Muscle of back (tissue), 13 donors: ENCODE measurements at places on chromosomes 5 and 9. TPM values are rescaled to one million over a fixed set of nuclear protein-coding genes. Genes with fewer than 3 reads are reported as not detected.
A peak's percentile ranks its signal among the peaks of the same experiment; 100 is the strongest.

GRCh38 chr9:70113403-70114022 lies 69.9 kb downstream of the MAMDC2 start:
- DNase-seq, result peak; percentile 61

C9orf50 gene
- 0.18 TPM for polyA plus RNA-seq

DNA sequence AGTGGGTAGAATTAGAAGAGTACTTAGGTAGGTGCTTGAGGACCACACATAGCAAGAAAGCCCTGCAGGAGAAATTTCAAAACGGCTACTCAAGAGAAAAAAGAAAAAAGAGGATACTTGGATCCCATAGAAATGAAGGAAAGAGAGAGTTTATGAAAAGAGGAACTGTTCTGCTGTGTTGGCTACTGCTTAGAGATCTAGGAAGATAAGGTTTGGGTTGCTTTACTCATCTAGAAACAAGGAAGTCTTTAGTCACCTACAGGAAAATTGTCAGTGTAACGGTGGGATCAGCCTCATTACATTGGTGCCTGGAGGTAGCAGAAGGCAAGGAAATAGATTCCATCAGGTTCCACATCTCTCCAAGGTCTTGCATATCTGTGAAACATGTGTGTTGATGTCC lies 14.8 kb upstream of the C5orf46 start:
- DNase-seq, result no peak

TMEM215 gene
- polyA plus RNA-seq, result 2.9 TPM

EDIL3 gene
- 17.8 TPM for polyA plus RNA-seq

FBXW5 gene
- 30.8 TPM for polyA plus RNA-seq

GRCh38 chr9:113219969-113220368 lies 1.1 kb downstream of the FKBP15 start:
- DNase-seq, result no peak

DNA sequence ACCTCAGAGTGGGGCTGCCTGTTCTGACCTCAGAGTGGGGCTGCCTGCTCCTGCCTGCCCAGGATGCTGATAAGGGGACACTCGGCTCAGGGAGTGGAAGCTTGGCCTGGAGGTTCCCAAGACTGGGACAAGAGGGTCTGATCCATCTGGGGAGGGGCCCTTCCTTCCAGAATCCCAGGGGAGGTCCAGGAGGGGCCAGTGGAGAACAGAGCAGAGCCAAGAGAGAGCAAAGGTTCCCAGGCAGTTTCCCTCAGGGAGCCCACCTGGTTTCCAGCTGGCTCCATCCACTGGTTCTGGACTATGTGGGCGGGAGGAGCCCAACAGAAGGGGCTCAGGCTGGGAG lies 49.1 kb upstream of the RNU6ATAC start:
- no peak for DNase-seq

RNF180 gene
- polyA plus RNA-seq, result 2.4 TPM

GRCh38 chr5:80147119-80147815 lies 108.6 kb downstream of the SERINC5 start:
- DNase-seq, result no peak

- DNase-seq, result no peak
Observed at GRCh38 chr5:76954383-76954763, 1.5 kb downstream of the CRHBP start.

- DNase-seq, result no peak
Observed at GRCh38 chr9:624935-625500, 216.5 kb upstream of the DMRT1 start.

GRCh38 chr5:921456-922435 lies 29.1 kb downstream of the TRIP13 start:
- DNase-seq, result no peak

GRCh38 chr5:170450061-170450669 lies 53.7 kb upstream of the KCNIP1 start:
- no peak for DNase-seq

- DNase-seq, result no peak
Observed at GRCh38 chr9:91835216-91835615, 114.8 kb downstream of the ROR2 start.

LIFR gene
- polyA plus RNA-seq, result 45.8 TPM

GRCh38 chr9:123169926-123170325 lies 98.5 kb downstream of the STRBP start:
- no peak for DNase-seq

- DNase-seq, result no peak
Observed at GRCh38 chr5:56311306-56311905, 78.3 kb upstream of the ANKRD55 start.

- DNase-seq, result no peak
Observed at GRCh38 chr5:36723912-36724311, 117.5 kb downstream of the SLC1A3 start.

- no peak for DNase-seq
Observed at GRCh38 chr9:115234094-115234493, 116.1 kb upstream of the TNC start.

GRCh38 chr5:142499591-142500226 lies 174.9 kb upstream of the SPRY4 start:
- peak; percentile 74 for DNase-seq

DNA sequence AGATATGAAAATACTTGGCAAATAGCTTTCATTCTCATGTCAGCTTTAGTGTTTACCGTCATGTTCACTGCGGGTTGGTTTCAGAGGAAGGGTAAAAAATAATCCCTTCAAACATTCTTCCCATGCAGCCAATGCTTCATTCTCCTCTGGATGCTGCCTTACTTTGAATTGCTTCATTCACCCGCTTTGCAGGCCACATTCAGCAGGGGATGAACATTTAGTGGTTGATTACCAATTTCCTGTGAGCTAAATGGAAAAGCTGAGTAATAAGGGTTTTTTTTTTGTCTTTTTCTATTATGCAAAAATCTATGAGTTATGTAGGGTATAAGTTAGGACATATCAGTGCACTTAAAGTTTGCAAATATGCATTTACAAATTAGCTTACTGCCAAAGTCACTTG lies 96.3 kb upstream of the MEF2C start:
- no peak for DNase-seq

LYSMD3 gene
- polyA plus RNA-seq, result 19.6 TPM

GRCh38 chr5:43152946-43153345 lies 32.2 kb downstream of the ZNF131 start:
- DNase-seq, result no peak

GRCh38 chr9:8600914-8601680 lies 801.5 kb upstream of the DMAC1 start:
- no peak for DNase-seq

NDFIP1 gene
- 68.2 TPM for polyA plus RNA-seq

DNA sequence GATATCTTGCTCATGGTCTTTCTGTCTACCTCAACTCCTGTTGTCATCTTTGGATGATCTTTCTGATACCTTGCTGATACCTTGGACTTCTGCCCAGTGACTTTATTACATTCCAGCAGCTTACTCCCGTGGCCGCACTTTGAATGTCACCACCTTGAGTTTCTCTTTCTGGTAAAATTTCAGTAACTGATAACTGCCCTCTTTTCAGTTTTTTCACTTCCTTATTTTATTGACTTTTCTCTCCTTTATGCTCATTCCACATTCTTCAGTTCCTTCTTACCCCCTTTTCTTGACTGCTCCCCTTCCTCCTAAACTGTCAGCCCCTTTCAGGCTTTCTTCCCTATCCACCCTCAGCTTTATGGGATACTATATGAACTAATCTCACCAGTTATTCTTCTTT lies 7.0 kb upstream of the FBXO4 start:
- no peak for DNase-seq

TMEM38B gene
- 60.1 TPM for polyA plus RNA-seq

ANKRD34B gene
- 0.49 TPM for polyA plus RNA-seq

- DNase-seq, result no peak
Observed at GRCh38 chr5:143583409-143583808, 179.9 kb upstream of the NR3C1 start.

OMD gene
- 5.0 TPM for polyA plus RNA-seq

GRCh38 chr5:120160124-120160895 lies 303.8 kb upstream of the PRR16 start:
- DNase-seq, result no peak

F2RL1 gene
- polyA plus RNA-seq, result 0.46 TPM

ANKRD33B gene
- 2.7 TPM for polyA plus RNA-seq

SPINK4 gene
- not detected for polyA plus RNA-seq

DNA sequence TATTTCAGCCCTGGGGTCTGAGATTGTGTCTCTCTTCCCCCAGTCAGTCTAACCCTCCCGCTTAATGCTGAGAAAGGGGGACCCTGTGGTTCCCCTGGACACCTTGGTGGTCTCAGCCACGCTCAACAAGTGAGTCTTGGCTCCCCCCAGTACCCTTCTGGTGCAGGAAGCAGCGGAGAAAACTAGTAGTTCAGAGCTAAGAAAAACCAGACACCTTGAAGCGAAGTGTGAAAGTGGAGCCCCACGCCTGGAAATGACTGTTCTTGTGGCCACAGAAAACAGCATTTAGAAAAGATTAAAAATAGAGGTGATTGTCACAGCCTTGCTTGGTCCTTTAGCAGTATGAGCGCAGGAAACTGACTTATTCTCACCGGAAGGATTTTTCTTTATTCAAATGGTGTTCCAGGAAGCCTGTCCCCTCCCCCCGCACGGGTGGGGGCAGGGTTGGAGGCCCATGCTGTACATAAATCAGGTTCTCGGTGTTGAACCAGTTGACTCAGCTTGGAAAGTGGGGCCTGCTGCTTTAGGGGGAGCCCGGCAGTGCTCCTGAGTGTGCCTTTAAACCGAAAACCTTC lies 8.1 kb downstream of the ARPC5L start:
- DNase-seq, result peak; percentile 49

- peak; percentile 62 for DNase-seq
Observed at GRCh38 chr9:97803167-97804058, 49.6 kb upstream of the FOXE1 start.

DOCK2 gene
- 4.2 TPM for polyA plus RNA-seq

DNA sequence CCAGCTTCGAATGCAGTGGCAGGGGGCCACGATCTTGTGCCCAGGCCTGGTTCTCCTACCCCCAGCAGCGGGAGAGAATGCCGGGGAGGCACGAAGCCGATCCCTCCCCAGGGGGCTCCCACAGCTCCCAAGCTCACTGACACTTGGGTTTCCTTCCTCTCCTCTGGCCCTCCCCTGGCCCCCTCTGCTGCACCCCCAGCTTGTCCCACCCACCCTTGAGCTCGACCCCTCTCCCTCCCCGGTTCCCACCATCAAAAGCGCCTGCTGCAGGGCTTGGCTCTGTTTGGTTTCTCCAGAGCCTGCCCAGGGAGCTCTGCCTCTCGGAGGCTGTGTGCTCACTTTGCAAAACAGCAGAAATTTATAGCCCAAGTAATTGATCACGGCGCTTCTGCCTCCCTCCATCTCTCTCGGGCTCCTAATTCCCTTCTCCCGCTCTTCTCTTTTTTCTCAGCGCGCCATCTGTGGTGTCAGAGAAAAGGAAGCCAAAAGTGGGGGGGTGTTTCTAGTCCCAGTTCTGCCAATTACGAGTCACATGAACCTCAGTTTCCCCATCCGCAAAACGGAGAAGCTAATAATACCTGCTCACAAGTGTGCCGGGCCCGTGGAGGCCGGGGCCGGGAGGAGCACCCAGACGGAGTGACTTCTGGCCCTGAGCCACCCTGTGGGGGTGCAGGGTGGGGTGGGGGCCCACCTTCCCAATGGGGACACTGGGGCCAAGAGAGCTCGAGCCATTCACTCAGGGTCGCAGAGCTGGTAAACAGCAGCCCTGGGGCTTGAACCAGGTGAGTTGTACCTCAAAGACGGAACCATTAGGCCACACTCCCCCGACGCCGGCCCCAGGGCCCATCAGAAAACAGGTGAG lies 141.2 kb upstream of the IER5L start:
- no peak for DNase-seq
